Iris pigment epithelial cell (primary cell): ENCODE measurements at places on chromosomes 7 and 10.

GRCh38 chr10:122461367-122461728 is at the start of gene HTRA1:
Gene HTRA1 (plus strand): TSS chr10:122461553. CDS start chr10:122461653, 100 bp downstream.
- peak; percentile 39 for DNase-seq

- DNase-seq = peak; percentile 96
These were observed 32.0 kb downstream of the CUL2 start for GRCh38 chr10:35058134-35058533.

DNA sequence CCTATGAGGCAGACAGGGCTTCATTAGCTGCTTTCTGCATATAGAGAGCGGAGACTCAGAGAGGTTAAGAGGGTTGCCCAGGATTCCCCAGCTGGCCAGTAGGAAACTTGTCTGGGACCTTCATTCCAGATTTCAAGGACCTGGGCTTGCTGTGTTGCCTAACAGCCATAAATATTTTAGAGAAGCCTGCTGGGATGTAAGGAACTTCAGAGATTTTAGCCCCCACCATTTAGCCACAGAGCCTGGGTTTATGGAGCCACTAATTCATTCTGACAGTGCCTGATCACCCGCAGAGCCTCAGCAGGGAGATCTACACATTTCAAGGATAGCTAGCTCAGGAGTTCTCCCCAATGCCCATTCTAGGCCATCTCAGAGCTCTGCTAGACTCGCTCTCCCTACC is 56.6 kb upstream of the TRUB1 start:
- no peak for DNase-seq

GRCh38 chr7:99928994-99929729 is at the start of gene GJC3:
Gene GJC3 (minus strand): TSS chr7:99929620. CDS start chr7:99929620, 0 bp downstream.
- DNase-seq = peak; percentile 43

DNA sequence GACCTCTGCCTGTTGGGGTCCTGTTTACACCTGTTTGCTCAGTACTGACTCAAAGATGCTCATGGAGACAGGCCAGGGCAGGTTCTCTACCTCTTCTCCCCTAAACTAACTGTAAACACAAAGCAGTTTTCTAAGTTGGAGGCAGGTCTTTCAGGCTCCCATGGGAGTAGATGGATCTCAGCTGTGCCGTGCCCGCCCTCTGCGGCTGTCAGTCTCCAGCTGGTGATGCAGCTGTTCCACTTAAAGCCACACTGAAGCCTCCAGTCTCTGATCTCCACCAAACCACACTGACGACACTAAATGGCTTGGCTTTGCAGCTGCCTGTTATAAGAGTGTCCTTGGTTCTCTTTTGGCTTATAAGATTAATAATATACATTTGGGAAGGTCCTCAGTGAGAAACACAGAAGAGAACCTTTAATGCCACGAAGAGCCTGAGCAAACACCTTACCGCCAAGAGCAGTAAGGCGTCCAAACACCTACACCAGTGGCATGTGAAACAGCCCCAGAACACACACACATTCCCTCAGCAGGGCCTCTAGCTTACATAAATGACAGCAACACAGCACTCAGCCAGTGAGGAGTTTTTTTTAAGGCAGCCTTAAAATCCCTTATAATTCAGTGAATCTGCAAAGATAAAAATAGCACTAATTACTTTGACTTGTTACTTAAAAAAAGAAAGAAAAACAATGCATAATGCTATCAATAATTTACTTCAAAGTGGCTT is 60.4 kb upstream of the KCNIP2 start:
- no peak for DNase-seq

DNA sequence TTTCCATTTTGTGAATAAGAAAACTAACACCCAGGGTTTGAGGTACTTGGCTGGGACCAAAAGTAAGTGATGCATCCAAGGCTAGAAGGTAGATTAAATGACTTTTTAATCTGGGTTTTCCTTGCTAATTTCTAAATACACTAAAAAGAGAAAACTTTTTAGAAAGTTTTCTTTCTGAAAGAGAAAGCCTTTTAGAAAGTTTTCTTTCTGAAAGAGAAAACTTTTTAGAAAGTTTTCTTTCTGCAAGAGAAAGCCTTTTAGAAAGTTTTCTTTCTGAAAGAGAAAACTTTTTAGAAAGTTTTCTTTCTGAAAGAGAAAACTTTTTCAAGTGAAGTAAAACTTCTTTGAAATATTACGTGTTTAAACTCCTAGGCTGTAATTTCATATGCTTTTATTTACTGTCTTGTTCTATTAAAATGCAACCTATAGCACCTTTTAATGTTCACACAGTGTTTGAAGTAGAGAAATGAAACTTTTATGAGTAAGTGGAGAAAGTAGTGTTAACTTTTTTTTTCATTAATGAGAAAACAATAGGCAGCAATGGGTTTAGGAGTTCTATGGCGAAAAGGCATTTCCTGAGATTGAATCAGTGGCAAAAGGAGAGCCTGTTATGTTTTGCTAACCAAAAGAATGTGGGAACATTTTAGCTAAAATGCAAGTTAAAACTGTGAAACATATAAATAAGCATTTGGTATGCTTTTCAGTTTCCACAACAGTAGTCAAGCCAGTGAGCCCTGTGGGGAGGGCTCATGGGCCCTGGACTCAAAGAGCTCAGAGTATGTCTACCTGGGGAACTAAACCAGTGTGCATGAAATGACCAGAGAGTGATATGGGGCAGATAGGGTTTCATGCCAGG is 103.7 kb downstream of the RBM20 start:
- peak; percentile 51 for DNase-seq

DNA sequence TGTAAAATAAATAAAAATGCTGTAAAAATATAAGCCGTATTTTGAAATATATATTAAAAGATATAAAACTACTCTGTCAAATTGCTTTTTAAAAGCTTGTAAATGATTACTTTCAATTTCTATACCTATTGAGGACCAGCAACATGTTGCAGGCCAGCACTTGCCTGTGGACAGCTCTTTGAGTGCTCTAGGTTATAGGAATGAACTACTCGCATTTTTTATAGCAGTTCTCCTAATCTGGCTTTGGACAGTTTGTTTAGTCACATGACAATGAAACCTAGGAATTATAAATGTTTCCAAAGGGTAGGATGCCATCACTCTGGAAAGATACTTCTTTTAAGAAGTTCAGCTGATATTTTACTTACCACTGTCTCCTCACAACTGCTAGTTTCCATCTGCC is 117.7 kb upstream of the PTPRZ1 start:
- peak; percentile 2 for DNase-seq

DNA sequence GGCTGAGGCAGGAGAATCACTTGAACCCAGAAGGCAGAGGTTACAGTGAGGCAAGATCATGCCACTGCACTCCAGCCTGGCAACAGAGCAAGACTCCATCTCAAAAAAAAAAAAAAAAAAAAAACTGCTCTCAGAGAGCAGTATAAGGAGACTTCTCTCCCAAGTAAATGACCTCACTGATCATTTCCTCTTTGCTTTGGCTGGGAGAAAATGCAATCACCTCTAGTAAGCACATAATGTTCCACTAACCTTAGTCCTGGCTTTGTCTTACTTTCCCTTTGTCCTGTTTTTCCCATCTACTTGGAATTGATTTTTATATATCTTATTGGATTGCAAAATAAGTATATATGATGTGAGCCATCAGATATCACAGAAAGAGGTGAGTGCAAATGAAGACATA is 2.5 kb downstream of the SLC25A13 start:
- DNase-seq = peak; percentile 46

GRCh38 chr10:1738950-1739349 is 1.6 kb upstream of the ADARB2 start:
- DNase-seq = no peak
